ENCODE measurements at places on chromosomes 6 and 20. TPM values are rescaled to one million over a fixed set of nuclear protein-coding genes. Genes with fewer than 3 reads are reported as not detected.

GRCh38 chr6:131861381-131861780 is 53.6 kb downstream of the ENPP1 start:
- no peak overlapping the region for H3K4me3 ChIP-seq
- H3K4me1 ChIP-seq = no peaks in the 10 kb centered on the region
- DNase-seq = no peak
- peaks cover 31% of the 10 kb centered on the region for H3K36me3 ChIP-seq
- no peaks in the 10 kb centered on the region for H3K27me3 ChIP-seq
- H3K27ac ChIP-seq = no peak overlapping the region

DNA sequence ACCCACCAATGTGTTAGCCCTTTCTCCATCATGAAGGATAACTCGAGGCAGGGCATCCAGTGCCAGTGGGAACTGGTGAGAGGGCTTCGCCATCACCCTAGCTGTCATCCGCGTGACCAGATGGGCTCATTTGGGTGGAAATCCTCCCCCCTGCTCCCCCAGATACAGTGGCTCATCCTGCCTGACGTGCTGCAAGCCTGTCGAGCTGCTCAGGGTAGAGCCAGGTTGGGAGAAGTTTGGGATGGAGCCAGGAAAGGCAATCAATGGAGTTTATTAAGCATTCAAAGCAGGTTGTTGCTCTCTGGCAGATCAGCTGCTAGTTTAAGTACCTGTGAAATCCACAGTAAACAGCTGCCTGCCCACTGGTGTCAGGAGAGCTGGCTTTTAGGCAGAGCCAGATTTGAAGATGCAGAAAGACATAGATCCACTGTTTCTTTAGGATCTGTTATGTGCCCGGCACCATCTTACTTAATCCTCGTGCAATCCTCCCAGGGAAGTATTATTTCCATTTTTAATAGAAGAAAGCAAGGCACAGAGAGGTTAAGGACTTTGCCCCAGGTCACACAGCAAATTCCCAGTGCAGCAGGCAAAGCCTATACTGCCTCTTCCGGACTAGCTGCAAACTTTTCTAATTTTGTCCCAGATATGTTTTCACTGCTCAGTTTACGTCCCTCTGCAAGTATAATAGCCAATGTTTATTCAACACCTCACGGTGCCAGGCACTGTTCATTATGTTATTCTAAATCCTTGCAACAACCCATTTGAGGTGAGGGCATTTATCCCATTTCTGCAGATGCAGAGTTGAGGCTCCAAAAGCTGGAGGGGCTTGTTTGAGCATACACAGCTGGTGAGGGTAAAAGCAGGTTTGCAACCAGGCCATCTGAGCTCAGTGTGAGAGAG is 54.1 kb upstream of the KCNG1 start:
- no peaks in the 10 kb centered on the region for H3K36me3 ChIP-seq
- no peaks in the 10 kb centered on the region for H3K27me3 ChIP-seq
- H3K4me1 ChIP-seq = no peaks in the 10 kb centered on the region
- no peak for DNase-seq
- no peak overlapping the region for H3K4me3 ChIP-seq

DNA sequence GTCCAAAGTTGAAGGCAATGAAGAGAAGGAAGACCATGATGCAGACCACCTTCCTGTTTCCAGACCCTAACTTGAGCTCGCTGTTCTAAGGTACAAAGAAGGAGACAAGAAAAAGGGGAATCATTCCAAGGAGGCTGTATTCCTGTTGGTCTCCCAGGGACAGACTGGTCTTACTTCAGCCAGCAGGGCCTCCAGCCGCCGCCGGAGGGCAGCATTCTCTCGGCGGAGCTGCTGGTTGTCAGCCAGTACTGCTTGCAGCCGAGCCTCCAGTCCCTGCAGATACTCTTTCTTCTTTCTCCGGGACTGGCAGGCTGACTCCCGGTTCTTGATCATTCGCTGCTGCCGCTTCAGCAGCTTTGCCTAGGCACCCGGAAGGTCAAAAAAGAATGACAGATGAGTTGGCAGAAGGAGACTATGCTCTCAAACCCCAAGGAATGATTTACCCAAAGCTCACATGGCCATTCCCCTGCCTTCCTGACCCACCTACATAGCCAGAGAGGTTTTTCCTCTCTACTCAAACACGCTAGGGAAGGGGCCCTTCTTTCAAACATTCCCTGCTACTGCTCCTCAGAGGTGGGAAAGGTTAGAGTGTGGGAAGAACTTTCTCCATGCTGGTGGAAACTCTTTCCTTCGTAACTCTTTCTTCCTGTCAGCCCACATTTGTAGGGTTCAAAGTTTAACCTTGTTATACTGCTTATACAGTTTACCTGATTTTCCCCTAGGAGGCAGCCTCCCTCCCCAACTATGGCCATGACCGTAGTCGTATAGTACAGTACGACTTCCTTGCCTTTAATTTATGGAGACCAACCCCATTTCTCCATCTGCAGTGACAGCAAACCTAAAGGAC is 9.0 kb downstream of the ATF6B start:
- H3K4me3 ChIP-seq = no peak overlapping the region
- no peaks in the 10 kb centered on the region for H3K27me3 ChIP-seq
- H3K4me1 ChIP-seq = no peaks in the 10 kb centered on the region
- peak; percentile 91 for DNase-seq

Gene KCNS1
- 0.99 TPM for total RNA-seq

DNA sequence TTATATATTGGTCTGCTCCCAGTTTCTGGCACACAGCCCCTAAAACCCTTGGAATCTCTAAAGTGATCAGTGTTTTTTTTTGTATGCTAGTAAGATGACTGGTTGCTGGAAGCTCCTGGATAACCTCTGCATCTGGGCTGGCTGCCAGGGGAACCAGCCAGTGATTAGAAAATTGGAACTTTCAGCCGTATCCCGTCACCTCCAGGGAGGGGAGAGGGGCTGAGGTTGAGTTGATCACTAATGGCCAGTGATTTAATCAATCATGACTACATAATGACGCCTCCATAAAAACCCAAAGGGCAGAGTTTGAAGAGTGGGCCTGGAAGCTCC is 48.0 kb upstream of the NOP56 start:
- no peaks in the 10 kb centered on the region for H3K36me3 ChIP-seq
- H3K27ac ChIP-seq = no peak overlapping the region
- H3K27me3 ChIP-seq = no peaks in the 10 kb centered on the region
- no peaks in the 10 kb centered on the region for H3K4me1 ChIP-seq
- no peak overlapping the region for H3K4me3 ChIP-seq

DNA sequence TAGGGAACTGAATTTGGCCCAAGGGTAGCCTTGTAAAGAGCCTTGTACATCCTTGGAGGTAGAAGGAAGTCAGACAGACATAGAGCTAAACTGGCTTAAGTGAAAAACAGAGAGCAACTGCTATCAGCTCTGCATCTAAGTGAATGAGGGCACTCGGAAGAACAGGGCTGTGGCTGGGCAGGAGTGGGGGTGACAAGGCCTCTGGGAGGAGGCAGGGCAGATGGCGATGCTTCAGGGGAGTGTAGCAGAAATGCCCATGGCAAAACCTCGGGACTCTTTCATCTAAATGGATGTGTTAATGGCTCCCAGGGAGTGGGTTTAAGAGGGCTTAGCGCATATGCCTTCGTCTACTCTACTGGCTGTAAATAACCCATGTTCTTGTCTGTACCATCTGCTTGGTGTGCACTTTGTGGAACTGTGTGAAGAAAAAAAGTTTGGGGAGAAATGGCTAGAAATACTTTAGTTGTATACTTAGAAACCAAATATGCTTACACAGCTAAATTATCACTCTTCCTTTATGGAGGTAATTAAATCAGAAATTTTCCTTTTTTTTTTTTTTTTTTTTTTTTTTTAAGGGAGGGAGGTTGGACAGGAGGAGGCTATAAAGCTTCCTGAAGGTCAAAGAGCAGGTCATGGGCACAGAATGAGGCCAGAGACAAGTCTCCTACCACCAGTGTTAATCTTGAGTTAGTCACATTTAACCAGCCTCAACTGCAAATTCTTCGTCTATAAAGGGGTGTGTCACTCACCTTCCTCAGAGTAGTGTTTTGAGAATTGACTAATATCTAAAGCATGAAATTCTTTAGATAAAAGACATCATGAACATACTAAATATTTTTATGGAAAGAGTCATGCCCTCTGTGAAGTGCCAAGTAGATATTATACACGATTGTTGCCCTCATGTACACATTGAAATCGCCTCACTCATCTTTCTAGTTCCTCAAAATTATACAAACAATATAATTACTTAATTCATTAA is 60.9 kb downstream of the FYN start:
- no peak for DNase-seq
- no peaks in the 10 kb centered on the region for H3K36me3 ChIP-seq

DNA sequence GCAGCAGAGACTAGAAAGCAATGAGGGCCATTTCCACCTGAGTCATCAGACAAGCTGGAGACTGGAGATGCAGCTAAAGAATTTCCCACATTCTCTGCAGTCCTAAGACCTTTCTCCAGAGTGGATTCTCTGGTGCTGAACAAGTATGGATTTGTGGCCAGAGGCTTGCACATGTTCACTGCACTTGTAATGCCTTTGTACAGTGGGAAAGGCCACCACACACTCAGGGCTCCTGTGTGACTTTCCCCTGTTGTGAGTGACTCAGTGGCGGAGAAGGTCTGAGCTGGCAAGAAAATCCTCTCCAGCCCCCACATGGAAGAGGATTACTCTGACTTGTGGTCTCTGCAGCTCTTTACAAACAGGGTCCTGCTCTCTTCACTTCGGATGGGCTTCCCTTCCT is 192.3 kb downstream of the C6orf118 start:
- H3K4me1 ChIP-seq = peaks cover 8% of the 10 kb centered on the region
- H3K4me3 ChIP-seq = no peak overlapping the region
- H3K27me3 ChIP-seq = no peaks in the 10 kb centered on the region
- DNase-seq = no peak
- H3K36me3 ChIP-seq = no peaks in the 10 kb centered on the region
